ELF-1 (cell line): ENCODE measurements at places on chromosomes 13 and 19.

DNA sequence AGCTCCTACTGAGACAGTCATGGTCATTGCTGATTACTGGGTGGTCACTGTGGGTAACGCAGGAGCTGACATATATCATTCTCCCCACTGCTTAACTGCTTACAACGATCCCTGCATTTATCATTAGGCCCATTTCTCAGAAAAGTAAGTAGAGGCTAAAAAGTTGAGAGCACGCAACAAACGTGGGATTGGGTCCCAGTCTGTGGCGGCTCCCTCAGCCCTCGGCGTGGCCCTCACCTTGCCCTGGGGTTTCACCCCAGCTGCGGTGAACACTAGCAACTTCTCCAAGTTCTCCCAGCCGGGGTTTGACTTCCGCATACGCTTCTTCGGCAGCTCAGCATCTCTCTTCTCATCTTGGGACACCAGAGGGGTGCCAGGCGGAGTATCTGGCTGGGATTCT, 2.5 kb downstream of the PNKP start:
- DNase-seq = no peak

DNA sequence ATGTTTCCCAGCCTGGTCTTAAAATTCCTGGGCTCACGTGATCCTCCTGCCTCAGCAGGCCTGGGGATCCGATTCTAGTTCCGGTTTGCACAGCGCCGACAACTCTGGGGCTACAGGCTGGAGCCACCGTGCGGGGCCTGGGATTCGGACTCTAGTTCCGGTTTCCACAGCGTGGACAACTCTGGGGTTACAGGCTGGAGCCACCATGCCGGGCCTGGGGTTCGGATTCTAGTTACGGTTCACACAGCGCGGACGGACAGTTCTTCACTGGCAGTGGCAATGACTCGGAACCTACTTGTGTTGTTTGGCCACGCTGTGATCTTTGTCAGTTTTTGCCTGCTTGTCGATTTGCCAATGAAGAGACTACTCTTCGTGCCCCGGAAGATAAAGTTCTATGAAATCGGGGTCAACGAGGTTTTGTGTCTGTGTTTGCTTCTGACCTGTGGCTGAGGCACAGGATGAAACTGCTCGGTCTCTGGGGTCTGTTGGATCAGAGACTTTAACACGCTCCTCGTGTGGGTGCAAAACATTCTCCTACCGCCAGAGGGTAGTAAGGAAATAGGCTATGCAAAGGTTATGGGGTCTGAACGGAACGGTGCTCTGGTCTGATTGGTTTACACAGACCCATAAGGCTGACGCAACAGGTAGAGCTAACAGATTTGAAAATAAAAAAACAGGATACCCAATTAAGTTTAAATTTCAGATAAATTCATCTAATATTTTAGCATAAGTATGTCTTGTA, 12.1 kb upstream of the ZSCAN1 start:
- DNase-seq = peak; percentile 63

- DNase-seq = no peak
Observed at GRCh38 chr13:36377826-36378468, 31.8 kb upstream of the SPART start.

DNA sequence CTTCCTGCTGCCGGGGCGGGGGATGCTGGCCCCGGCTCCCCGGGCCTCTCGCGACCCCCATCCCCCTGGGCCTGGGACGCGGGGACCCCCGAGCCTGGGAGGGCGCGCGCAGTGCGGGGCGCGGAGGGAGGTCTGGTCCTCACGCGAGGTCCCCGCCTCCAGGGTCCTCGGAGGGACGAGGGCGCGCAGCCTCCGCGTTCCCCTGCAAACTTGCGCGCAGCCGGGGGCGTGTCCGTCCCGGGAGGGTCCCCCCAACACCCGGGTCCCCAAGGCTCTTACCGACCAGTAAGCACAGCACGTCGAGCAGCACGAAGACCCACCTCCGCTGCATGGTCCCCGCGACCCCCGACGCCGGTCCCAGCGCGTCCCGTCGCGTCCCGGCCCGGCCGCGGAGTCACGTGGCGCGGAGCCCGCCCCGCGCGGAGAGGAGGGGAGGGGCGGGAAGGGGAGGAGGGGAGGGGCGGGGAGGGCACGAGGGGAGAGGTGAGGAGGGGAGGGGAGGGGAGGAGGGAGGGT, at the start of gene PLPP2:
Gene PLPP2, minus strand, starts transcription at position 398 of the 516 bp plus-strand sequence. Its CDS starts 67 bp downstream, at position 331.
- DNase-seq = no peak

DNA sequence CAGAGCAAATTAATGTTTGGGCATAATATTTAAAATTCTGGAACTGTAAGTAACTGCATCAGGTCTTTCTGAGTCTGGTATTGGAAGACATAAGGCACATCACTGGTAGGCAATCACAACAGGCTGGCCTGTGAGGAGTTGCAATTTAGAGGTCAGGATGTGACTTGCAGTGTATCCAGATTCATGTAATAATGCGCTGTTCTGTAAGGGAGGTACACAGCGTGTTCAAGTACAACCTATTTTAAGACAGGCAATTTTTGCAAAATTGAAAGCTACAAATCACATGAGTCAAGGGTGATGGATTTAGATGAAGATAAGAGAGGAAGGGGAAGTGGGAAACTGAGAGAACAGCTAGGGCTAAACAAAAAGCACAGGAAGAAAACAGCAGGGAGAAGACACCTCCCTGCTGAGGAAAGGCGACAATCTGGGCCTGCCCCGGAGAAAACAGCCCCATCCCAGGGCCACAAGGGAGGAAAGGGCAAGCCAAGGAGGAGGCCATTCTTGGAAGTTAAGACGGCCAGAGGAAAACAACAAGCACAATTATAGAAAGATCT, 138.1 kb downstream of the LACC1 start:
- no peak for DNase-seq

- peak; percentile 99 for DNase-seq
Observed at GRCh38 chr19:55598719-55599467, 424 bp downstream of the FIZ1 start.

- no peak for DNase-seq
Observed at GRCh38 chr19:10998666-10999065, 37.8 kb downstream of the SMARCA4 start.

- DNase-seq = no peak
Observed at GRCh38 chr13:23753458-23753857, 135.7 kb downstream of the MIPEP start.

- peak; percentile 86 for DNase-seq
Observed at GRCh38 chr19:47699360-47699917, 13.8 kb upstream of the EHD2 start.

DNA sequence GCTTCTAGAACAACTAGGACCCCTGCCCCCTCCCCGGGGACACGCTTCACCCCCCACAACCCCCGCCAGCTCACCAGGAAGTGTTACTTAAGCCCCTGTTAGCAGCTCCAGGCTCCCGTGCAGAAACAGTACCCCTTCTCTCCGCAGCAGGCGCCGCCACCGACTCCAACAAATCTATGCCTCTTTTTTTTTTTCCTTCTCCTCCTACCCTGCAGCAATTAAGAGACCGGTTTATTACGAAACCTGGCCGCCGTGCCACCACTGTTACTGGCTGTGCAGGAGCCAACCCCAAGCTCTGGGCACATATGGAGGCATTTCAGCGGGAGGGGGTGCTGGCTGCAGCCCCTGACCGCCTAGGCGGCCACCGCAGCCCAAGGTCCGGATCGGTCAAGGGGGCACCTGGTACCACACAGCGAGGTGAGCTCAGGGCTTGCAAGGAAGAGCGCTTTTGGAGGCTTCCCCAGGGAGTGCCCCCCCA, 2.4 kb downstream of the GADD45B start:
- DNase-seq = peak; percentile 83

- peak; percentile 79 for DNase-seq
Observed at GRCh38 chr19:50801107-50801506, 10.9 kb downstream of the ACP4 start.

DNA sequence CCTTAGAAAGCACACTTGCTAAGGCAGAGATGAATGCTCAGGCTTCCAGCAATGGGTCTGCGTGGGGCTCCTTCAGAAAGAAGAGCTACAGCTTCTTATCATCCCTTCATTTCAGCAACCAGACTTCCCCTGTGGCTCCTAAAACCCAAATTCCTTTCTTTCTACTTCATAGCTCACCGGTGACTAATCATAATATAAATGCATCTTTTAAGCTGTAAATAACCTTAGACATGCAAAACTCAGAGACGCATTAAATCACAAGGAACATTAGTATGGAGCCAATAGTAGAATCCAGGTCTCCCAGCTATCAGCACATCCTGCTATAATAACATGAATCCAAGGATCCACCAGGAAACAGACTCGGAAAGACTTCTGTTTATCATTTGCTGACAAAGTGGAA, 375.6 kb downstream of the COG6 start:
- no peak for DNase-seq

- no peak for DNase-seq
Observed at GRCh38 chr19:1513499-1514294, 878 bp upstream of the ADAMTSL5 start.

DNA sequence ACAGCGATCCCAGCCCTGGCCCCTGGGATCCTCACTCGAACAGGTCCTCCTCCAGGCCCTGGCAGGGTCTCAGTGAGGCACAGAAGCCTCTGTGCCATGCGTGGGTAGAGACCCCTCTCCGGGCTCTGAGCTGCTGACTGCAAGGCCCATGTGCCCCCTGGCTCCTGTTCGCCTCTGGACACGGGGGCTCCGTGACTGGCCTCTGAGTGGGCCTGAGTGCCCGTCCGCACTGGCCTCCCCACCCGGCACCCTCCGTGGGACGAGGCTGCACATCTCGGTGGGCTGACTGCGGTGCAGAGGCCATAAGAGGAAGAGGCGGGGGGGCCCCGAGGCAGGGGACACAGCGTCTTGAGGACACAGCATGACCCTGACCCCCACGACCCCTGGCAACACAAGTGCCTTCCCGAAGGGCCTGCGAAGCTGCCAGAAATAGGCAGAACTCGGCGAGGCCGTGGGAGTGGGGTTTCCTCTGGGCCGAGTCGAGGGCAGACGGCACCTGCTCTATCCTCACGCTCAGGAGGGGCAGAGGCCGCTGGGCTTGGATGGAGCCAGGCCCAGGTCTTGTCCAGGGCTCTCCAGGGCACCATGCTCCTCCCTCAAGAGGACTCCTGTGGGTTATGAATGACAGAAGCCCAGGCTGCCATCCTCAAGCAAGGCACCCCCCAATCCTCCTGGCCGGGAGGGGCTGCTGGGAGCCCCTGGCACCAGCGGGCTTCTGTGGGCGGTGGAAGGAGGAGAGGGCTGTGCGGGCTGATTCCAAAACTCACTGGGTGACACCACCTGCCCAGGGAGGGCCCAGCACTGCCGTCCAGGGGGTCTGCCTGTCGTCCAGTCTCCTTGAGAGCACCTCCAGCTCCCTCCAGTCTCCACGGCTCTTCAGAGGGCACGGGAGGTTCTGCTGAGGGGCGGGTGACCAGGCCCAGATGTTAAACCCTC, 52.6 kb downstream of the RASA3 start:
- peak; percentile 1 for DNase-seq

DNA sequence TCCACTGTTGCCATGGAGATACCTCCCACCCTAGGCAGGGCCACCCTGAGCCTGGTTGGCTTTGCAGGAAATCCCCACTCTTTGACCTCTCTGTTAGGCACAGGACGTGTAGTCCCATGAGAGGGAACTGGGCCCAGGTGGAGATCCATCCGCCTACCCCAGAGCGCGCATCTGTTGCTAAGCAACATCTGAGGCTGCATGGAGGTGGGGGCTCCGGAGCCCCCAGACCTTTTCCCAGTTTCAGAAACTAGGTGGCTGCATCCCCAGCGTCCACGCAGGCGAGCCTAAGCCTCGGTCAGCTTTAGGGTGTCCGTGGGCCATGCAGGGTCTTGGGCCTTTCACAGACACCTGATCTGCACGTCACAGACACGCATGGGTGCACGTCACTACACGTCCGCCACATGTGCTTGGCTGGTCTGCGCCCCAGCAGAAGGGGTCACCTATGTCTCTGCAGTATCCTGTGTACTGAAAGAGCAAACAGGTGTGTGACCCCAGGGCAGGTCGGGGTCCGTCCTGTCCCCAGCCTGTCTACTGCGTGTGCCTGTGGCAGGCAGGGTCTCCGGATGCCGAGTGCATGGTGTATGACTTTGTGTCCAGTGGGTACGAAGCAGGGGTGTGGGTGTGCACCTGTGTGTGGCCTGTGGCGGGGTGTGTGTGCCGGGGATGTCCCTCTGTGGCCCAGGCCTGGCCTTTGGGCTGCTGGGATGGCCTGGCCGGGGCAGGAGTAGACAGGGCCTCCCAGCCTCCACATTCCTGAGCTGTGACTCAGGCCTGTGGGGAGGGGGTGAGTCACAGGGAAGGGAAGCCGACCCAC, 4.1 kb upstream of the CIRBP start:
- peak; percentile 93 for DNase-seq

GRCh38 chr13:73832128-73832588, 302.0 kb downstream of the KLF12 start:
- no peak for DNase-seq

- DNase-seq = peak; percentile 61
Observed at GRCh38 chr19:47713046-47714021, at the start of gene EHD2. Gene EHD2, plus strand, starts transcription at chr19:47713422. Its CDS starts 3,191 bp downstream, at chr19:47716613.

DNA sequence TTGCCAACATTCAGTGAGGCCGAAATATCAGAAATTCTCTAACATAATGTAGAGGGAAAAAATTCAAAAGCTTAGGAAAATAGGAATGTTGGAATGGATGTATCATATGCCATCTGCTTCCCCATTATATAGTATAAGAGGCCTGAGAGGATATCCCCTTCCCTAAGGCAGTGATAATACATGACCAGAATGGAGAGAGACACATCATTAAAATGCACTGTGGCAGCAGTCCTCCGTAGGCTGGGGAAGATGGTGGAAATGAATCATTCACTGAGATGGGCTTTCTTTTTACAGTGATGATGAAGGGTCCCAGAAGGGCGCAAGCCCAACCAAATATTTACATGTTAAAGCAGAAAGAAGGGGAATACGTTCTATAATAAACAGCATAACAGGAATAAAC, 799.1 kb upstream of the SPRY2 start:
- DNase-seq = no peak

- no peak for DNase-seq
Observed at GRCh38 chr13:61414686-61415057, 977 bp downstream of the PCDH20 start.

GRCh38 chr19:47758443-47758804, 13.1 kb downstream of the NOP53 start:
- no peak for DNase-seq
